ENCODE measurements at places on chromosomes 2 and 18.
A peak's percentile ranks its signal among the peaks of the same experiment; 100 is the strongest.

DNA sequence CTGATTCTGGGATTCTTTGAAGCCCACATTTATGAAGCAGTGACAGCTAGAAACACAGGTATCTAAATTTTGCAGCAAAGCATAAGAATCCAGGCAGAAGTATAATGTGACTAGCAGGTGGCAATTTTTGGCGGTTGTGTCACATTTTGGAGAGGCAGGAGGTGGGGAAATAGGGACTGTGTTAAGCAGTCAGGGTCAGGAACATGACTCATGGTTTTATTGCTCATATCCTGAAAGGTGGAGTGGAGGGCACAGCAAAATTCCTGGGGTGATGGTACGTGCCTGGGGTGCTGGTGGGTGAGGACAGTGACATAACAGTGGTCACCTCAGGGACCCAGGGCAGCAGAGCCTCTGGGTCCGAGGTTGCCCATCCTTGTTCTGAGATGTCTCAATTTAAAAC, 63.5 kb upstream of the TTN start:
- peak; percentile 70 for DNase-seq

DNA sequence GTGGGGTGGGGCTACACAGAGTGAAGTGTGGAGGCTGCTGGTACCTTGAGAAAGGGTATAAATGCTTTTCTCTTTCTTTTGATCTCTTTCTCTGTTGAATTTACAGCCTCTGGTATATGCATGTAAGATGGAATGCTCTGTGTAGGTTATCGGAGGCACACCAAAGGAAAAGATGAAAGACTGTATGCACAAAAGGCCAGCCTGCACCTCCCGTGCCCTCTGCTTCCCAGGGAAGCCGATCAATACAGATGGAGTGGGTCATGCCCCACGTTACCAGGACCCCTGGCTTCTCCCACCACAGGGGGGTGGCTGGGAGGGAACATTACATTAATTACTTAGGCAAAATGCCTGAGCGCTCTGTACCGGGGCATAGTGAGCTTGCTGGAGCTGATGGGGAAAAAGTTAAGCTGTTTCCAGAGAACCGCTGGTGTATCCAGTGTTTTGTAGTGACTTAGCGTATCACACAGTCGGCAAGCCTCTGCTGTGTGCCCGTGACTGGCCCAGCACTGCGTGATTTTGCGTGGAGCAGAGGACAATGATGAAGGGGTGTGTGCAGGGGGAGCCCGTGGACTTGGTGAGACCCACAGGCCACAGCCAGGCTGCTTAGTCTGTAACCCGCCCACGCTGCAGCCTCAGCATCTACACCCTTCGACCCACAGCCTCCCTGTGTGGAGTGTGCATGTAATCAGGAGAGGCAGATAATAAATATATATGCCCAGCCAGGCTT, 8.0 kb downstream of the ALLC start:
- DNase-seq: no peak

GRCh38 chr2:219049282-219049681, 8.0 kb upstream of the CFAP65 start:
- DNase-seq: no peak

- no peak for DNase-seq
Observed at GRCh38 chr2:8230466-8230865, 451.4 kb upstream of the ID2 start.

DNA sequence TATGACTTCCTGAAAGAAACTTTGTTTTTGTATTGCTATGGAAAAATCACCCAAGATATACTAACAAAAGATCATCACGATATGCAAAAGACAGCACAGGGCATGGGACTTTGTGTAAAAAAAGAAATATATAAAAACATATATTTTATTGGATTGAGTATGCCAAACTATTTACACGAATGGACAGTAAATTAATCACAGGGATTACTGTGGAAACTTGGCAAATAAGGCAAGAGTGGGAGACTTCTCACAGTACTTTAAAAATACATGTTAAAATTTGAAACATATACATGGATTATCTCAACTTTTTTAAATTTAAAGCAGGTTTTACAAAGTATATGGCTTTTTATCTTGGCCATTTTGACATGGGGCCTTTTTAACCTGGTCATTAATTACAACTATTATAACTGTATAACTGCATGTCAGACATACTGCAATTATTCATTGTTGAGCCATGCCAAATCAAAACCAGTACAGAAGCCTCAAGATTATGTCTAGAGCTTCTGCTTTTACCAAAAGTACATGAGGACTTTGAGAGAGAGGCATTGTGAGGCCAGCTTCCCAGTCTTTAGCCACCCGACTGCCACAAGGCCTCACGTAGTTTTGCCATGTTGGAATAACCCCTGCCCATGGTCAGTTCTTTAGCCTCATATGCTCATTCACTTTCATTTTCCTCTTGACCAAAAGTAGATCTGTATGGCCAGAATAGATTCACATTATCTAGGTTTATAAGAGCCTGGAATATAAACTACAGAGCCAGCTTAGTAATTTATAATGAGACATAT, 419.8 kb downstream of the SETBP1 start:
- DNase-seq: no peak

DNA sequence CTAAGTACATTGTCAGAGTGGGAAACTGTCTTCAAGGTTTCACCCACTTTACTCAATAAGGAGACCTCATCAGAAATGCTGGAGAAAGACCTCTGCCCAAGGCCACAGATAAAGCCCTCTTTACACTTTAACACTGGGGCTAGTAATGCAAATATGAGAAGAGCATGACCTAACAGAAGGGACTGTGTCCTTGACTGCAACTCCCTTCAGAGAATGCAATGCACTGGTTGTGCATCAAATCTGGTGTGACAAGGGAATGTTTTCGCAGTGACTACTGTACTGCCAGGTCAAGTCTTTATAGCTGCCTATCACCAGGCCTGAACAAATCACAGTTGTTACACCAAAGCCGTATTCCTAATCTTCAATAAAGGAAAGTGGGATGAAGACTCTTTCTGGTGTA, 28.6 kb downstream of the CDH19 start:
- DNase-seq: no peak

GRCh38 chr2:17104454-17104853, 413.8 kb downstream of the RAD51AP2 start:
- DNase-seq: peak; percentile 55

DNA sequence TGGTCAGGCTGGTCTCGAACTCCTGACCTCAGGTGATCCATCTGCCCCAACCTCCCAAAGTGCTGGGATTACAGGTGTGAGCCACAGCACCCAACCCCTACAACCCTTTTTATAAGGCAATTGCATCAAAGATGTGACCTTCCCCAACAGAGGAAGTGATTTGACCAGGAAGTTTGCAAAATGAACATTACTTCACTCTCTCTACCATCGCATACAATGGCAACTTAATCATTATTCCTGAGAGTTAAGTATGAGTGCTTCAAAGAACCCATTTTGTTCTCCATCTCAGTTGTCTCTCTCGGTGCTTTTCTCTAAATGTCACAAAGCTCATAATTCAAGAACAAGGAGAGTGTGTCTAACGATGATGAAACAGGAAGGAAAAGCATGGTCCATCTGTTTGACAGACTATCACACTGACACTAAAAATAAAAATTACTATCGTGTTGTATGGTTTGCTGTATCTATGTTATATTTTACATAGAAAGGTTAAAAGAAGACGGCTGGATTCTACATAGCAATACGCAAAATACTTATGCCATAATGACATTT, 18.1 kb upstream of the CREG2 start:
- DNase-seq: no peak

- DNase-seq: no peak
Observed at GRCh38 chr2:218627939-218628338, 20.2 kb downstream of the PLCD4 start.

DNA sequence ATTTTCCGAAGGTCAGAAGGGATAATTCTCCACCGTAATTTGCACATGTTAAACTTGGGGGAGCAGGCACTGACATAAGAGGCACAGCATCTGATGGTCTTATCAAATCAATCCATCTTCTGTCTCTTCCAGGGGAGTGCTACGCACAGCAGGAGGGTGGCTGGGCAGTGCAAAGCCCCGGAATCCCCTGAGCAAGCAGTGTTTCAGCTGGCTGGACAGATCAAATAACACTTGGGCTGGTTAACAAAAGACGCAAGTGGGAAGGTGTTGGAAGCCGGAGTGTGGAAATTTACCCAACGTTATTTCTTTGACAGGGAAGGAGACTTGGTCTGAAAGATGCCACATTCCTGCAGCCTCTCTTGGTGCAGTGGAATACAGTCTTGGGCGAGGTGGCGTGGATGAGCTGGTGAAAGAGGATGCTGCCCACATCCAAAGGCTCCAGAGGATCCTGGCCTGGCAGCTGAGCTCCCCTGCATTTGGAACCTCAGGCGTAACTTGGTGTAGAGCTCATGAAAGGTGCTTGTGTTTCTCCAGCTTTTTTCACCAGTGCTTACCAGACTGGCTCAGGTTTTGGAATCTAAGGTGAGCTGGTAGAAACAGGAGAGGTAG, 103.0 kb downstream of the MAPK4 start:
- DNase-seq: no peak

- DNase-seq: no peak
Observed at GRCh38 chr2:66170744-66171330, 264.1 kb upstream of the MEIS1 start.
